ENCODE measurements at places on chromosomes 7 and 10. TPM values are rescaled to one million over a fixed set of nuclear protein-coding genes. Genes with fewer than 3 reads are reported as not detected.

- H3K27ac ChIP-seq, result no peak overlapping the region
- H3K4me3 ChIP-seq, result no peak overlapping the region
- H3K27me3 ChIP-seq, result peaks cover 83% of the 10 kb centered on the region
- DNase-seq, result peak; percentile 37
- peaks cover 36% of the 10 kb centered on the region for H3K4me1 ChIP-seq
Observed at GRCh38 chr7:23474094-23474828, 4.0 kb upstream of the IGF2BP3 start.

DNA sequence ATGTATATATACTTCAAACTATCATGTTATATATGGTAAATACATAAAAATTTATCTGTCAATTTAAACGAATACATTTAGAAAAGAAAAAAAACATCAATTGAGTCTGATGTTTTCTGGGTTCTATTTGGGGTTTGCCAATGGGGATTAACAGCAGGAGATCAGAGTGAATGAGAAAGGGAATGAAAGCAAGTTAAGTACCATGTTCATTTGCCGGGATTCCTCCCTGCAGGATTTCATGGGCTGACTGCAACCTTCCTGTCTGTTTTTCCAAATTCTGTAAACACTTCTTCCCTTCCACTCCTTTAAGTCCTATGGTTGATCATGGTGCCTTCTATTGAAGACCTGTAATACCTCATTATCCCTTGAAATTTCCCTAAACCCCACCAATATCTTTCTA is 33.9 kb upstream of the SEMA3A start:
- DNase-seq, result no peak
- no peaks in the 10 kb centered on the region for H3K4me1 ChIP-seq
- H3K27me3 ChIP-seq, result no peaks in the 10 kb centered on the region
- H3K27ac ChIP-seq, result no peak overlapping the region
- H3K4me3 ChIP-seq, result no peak overlapping the region

ANLN gene
- total RNA-seq, result 2.9 TPM

DNA sequence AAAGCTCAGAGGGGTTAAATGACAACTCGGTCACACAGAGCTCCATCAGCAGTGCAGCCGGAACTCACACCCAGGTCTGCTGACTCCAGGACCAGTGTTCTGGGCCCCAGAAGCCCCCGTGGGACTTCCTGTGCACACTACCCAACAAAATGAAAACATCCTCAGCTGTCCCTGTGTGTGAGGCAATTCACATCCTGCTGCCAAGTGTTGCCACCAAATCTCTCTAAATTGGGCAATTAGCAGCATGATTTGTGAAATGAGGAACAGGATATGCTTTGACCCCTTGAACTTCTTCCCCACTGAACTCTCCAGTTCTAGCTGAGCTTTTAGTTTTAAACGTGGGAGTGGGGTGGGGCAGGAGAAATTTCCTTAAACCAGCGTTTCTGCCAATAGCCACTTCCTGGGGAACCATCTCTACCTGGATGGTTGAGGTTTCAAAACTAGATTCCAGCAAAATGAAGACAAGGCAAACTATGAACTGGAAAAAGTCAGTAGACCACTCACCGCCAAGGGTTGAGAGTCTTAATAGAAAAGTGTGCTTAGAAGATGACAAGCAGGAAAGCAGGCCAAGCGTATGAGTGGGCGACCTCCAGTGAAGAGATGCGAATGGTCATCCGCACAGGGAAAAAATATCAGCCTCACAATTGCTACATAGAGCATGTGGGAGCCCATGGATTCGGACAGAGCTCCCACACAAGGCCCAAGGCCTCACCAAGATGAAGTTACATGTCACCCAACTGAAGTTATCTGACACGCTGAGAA is 51.9 kb upstream of the CHST15 start:
- H3K27me3 ChIP-seq, result no peaks in the 10 kb centered on the region
- H3K27ac ChIP-seq, result peak overlapping the region; percentile 21

DNA sequence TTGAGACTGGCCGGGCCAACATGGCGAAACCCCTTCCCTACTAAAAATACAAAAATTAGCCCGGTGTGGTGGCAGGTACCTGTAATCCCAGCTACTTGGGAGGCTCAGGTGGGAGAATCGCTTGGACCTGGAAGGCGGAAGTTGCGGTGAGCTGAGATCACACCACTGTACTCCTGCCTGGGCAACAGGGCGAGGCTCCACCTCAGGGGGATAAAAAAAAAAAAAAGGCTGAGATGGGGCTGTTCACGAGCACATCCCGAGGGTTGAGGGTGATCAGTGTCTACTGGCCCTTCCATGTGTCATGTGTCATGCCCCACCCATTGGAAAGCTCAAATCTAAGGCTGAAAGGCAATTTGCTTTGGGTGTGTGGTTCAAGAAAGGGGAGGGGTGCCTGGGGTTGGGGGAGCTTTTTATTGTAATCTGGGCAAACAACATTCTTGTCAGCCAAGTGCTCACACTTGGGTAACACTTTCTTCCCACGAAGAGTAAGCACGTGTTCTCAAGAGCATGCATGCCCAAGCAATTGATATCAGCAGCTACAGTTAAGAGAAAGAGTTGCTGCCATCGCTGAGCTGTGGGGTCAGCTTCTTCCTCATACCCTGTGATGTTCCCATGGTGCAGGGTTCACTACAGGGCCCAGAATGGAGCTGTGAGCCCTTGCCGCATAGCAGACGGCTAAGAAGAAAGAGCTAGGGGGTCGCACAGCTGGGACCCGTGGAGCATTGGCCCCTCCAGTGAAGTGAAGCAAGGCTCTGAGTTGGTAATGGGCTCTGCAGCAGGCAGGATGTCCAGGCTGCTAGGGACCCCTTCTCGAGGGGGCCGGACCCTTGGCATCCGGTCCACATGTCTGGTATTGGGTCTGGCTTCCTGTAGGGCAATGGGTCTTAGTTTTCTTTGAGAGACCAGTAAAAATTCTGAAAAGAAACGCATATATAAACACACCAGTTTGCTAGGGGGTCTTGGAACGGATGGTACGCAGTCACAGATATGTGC is 9.9 kb upstream of the ACSL5 start:
- H3K4me3 ChIP-seq, result no peak overlapping the region
- H3K36me3 ChIP-seq, result no peaks in the 10 kb centered on the region
- no peaks in the 10 kb centered on the region for H3K27me3 ChIP-seq
- no peak overlapping the region for H3K27ac ChIP-seq
- DNase-seq, result no peak
- H3K4me1 ChIP-seq, result peaks cover 6% of the 10 kb centered on the region

AGMO gene
- total RNA-seq, result not detected
